Hypothalamus (tissue), 51 donors: ENCODE measurements at places on chromosomes 4 and X.

DNA sequence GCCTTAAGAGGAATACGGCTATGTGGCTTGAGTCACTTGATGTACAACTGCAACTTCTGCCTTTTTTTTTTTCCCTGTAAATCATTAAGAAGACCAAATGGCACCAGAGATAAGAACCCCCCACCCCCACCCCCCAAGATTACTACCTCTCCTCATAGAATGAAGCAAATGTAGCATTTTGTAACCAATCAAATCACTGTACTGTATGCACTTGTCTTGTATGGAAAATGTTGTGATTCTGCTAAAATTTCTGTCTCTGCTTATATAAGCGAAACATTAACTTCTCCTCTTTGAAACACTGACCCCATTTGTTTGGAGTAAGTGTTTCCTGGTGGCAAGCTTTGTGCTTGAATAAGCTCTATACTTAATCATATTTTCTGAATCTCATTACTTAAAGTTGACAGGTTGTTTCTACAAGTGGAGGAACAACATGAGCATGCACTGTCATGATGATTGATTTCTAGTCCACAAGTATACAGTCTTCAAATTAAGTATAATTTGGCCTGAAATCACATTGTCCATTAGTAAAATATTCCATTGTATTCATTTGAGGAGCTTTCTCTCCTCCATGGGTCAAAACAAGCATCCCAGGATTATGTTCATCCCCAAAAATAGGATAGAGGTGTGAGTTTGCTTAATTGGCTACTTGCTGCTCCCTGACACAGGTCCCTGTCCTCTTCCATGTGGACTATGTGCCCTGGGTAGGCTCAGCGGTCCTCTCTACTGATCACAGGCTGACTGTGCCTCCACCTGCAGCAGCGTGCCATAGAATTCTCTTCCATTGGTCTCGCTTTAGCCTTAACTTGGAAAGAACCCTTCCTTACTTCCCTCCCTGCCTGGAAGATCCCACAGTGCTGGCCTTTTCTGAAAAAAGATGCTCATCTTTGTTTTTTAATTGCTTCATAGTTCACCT, 104.0 kb upstream of the BMP2K start:
- DNase-seq = no peak

DNA sequence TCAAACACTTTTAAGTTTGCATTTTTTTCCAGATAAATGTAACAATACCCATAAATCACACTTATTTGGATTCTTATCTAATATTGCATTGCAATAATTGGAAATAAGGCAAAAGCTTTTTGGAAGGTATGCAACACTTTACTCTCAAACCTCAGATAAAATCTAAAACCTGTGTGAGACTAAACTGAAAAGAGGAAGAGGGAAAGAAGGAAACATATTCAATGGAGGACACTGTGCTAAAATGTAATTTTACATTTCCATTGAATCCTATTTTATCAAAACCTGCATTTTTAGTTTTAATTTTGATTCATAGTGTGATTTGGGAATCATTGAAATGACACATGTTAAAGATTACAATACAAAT, 99.4 kb downstream of the HPGD start:
- DNase-seq = no peak

DNA sequence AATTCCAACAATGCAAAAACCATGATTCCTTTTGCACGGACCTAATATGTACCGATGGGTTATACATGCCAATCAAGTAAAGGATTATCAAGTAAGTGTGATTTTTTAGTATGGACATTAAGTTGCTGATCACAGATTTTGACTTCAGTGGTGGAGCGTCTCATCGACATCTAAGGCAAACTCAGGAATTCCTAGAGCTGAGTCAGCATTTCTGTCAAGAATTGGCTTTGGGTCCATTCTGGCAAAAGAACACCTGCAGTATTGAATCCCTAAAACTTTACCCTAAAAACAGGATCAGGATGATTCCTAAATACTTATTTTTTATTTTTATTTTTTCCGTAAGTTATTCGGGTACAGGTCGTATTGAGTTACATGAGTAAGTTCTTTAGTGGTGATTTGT, 83.6 kb downstream of the HPGD start:
- DNase-seq = no peak

DNA sequence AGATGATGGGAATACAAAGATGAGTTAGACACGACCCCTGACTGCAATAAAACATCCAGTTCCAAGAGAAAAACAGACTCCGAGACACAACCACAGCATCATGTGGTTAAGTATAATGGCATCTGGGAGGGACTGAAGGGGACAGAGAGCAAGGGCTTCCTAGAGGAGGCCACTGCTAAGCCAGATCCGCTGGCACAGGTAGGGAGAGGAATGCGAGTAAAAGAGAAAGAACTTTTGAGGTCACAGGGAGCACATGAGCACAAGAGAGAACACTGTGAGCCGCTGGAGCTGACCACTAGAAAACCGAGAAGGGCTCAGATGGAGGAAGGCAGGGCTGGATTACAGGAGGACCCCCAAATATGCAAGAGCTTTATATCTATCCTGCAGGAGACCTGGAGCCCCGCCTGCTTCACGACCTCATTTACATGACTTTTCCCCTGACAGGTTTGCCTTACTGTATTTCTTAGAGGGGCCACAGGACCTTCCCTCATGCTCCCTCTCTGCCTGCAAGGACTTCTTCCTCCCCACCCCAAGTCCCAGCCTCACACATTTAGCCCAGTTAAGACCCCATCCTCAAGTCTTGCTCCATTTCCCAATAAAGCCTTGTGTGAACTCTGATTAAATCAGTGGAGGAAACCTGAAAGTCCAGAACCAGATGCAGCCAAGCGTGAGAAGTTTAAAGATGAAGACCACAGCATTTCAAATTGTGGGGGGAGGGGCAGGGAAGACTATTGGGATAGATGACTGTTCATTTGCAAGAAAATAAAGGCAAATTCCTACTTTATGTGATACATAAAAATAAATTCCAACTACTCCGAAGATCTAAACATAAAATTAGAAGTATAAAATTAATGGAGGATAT, 29.6 kb downstream of the MFAP3L start:
- DNase-seq = no peak

- DNase-seq = no peak
Measured at GRCh38 chrX:139093201-139093600, 381.7 kb upstream of the FGF13 start.

DNA sequence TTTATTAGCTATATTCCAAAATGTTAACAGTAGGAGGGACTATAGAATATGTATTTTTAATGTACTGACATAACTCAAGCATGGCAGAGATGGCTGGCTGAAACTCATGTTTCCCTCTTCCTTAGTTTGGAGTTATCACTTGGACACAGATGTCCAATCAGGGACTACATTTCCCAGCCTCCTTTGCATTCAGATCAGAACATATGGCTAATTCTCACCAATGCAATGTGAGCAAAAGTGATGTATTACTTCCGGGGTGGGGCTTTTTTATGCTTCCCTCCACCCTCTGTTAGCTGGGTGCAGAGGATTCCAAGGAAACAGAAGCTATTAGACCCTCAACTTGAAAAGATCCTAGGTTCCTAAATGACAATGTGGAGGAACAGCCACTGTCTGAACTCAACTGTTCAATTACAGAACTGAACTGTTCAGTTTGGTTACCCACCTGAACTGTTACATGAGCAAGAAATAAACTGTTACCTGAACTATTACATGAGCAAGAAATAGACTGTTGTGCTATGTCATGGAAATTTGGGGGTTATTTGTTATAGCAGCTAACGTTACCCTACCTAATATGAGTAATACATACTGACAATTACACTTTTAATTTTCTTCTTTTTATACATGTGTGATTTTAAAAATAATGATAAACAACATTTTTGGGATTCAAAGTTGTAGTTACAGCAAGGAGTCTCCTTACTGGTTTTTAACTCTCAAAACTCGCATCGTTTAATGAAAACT, 29.6 kb upstream of the ERVMER34-1 start:
- no peak for DNase-seq

DNA sequence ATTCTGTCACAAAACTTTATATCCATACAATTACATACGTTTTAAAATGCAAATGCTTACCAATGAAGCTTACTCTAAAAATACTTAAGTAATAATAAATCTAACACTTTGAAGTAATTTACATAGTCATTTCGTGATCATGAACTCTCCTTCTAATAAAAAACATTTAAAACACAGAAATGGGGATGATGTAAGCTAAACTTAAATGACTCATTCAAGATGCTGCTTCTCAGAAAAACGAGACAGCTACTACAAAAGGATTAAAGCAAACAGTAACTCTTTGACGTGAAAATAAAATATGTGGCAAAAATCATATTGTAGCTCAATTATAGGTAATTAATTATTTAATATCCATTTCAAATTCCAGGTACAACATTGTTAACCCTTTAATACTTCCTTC, 148.7 kb downstream of the FGF16 start:
- no peak for DNase-seq

GRCh38 chr4:153064571-153064970, 128.4 kb downstream of the FHDC1 start:
- DNase-seq = no peak
